ENCODE measurements at places on chromosomes 3 and 15.

- no peak for DNase-seq
Observed at GRCh38 chr3:164918905-164919304, 159.4 kb downstream of the SI start.

DNA sequence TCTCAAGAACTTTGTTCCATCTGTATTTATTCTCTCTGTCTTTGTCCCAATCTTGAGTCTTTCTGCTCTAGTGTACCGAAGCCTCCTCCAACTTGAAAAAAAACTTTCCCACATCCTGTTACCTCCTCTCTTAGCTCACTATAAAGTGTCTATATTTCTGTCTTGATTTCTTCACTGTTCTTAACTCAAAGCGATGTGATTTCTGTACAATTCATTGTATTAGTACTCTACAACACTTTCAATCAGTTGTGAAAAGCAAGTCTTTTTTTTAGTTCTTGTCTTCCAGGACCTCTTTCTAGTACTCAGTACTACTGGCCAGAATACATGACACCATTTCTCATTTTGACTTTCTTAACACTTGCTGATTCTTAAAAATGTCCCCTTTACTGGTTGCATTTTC is 353.5 kb upstream of the SATB1 start:
- DNase-seq, result no peak

DNA sequence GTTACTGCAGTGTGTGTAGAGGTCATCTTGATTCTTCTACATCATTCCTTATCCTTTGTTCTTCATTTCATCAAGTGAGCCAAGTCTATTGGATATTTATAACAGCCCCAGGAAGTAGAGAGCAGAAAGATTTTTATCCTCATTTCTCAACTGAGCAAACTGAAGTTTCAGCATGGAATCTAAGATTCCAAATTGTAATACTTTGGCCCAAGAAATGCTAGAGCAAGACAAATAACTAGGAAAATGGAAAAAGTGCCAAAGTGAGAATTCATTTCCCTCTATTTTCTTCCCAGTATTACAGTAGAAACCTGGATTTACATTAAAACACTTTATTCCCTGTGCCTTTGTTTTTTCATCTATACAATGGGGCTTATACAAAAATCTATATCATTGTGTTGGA is 346.8 kb downstream of the ARPP21 start:
- DNase-seq, result no peak

DNA sequence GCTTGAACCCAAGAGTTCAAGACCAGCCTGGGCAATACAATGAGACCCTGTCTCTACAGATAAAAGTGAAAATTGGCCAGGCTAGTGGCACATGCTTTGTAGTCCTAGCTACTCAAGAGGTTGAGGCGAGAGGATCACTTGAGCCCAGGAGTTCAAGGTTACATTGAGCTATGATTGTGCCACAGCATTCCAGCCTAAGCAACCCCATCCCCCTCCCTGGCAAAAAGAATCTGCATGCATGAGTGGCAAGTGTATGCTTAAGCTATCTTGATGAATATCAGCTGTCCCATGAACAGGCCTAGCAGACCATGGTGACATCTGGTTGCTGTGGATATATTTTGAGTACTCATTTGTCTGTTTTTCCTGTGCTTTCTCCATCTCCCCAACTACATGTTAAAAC is 4.7 kb downstream of the ATRIP start:
- no peak for DNase-seq

GRCh38 chr15:73989001-73989798 is 2.9 kb downstream of the STOML1 start:
- DNase-seq, result no peak

GRCh38 chr3:41141433-41142167 is 57.7 kb upstream of the CTNNB1 start:
- DNase-seq, result no peak

DNA sequence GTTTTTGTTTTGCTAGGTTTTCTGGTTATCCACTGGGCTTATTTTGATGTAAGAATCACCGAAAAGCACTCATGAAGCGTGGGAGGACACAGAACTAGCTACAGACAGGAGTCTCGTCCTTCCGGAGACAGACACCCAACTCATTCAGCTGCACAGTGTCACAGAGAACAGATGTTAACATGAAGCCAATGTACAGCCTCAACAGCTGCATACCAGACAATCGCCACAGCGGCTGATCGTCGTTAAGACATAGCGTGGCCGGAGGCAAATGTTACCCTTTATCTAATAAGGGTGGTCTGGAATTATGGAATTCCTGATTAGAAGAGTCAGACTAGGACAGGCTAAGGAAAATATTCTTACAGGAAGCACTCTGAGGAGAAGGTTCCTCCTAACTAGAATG is 1.1 kb upstream of the PYGO1 start:
- DNase-seq, result no peak

DNA sequence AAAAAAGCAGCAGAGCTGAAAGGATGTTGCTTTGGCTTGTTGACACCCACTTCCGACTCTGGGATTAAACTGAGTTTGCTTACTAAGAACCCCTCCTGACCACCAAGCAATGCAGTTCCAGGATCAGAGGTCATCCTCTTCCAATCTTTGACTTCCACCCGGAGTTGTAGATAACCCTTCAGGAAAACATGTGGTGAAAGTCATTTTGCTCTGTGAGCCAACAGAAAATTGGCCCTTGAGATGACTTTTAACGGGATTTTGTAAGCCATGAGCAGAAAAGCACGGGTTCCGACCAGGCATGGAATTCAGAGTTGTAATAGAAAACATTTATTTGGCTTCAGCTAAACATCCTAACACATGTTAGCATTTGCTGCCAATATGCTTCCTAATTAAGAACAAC is 171.6 kb upstream of the NR2F2 start:
- no peak for DNase-seq

DNA sequence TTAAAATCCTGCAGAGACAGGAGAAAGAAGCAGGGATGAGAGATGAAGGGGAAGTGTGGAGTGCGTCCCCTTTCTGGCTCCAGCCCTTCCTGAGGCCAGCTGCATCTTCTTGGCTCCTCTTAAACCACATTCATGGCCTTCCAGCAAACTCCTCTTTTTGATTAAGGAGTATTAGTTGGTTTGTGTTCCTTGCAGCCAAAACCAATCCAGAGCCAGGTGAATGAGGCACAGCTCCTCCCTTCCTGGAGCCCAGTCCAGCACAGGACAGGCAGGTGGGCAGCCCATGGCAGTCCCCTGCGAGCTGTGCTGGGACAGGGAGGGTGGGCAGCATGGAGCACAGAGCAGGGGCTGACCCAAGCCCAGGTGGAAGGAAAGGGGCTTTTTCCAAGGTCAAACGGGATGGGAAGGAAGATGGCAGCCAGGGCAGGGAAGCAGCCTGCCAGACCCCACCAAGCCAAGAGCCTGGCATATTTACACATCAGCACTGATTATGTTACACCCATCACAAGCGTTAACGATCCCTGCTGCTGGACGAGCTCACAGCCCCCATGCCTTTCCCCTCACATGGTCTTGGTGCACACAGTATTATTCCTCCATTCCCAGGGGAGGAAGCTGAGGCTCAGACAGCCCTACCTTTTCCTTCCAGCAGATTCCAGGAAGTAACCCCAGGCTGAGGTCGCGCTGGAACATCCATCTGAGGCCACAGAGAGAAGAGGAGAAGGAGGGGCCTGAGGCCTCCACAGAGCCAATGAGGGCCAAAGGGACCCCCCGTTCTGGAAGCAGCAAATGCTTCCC is 175.6 kb downstream of the SMAD6 start:
- no peak for DNase-seq

DNA sequence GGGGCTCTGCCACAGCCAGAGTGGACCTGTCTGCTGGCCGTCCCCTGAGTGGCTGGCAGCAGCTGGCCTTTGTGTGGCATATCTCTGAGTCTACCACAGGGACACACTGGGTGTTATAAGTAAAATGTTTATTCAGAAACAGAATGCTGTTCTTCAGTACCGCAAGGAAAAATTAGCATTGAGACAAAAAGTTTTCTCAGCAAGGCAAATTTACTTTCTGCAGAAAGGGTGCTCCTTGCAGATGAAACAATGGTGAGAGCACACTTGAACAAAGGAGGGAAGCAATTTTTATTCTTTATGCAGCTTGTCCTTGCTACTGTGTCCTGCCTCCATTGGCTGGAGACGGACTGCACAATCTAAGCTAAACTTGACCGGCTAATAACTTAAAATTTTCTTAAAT is 4.0 kb downstream of the TMEM89 start:
- DNase-seq, result no peak
